WTC11 (cell line): ENCODE measurements at places on chromosomes 13 and 19.

DNA sequence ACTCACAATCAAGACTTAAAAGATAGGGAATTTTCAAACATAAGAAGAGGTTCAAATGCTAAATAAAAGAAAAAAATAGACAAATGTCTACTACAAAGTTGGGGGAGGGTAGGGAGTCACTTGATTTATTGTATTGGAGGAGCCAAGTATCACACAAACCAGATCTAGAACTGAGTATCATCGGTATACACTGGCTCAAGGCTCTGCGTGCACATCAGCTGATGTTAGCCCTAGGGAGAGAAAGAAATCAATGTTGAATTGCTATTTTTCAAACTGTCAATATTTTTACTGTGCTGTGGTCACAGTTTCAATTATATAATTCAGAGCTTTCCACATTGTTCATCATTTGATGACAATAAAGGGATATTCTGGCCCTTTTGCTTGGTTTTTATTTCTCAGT is 54.9 kb upstream of the RXFP2 start:
- no peak overlapping the region for H3K4me3 ChIP-seq
- H3K36me3 ChIP-seq, result no peaks in the 10 kb centered on the region
- DNase-seq, result no peak
- no peaks in the 10 kb centered on the region for H3K27me3 ChIP-seq
- peaks cover 14% of the 10 kb centered on the region for H3K4me1 ChIP-seq
- H3K27ac ChIP-seq, result no peak overlapping the region

DNA sequence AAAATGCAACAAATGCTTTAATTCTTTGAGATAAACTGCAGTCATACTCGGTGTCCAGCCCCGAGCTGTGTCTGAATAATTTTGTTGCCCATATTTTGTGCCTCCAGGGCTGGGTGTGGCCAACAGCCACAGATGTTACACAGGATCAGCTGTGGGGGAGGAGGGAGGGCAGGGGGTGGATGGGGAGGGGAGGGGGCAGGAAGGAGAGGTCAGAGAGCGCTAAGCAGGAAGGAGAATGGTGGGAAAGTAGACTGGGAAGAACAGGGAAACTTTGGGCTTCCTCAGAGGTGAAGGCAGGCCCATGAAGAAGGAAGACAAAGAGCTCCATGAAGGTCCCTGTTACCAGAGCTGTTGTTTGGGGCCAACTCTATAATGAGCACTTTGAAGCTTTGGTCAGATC is 295.8 kb downstream of the COG6 start:
- H3K4me3 ChIP-seq, result no peak overlapping the region
- no peak overlapping the region for H3K27ac ChIP-seq
- no peaks in the 10 kb centered on the region for H3K36me3 ChIP-seq
- H3K4me1 ChIP-seq, result peaks cover 16% of the 10 kb centered on the region

- H3K27ac ChIP-seq, result peak overlapping the region; percentile 94
- peaks cover 14% of the 10 kb centered on the region for H3K4me1 ChIP-seq
- no peak for DNase-seq
Observed at GRCh38 chr19:8123683-8124082, 25.7 kb downstream of the FBN3 start.

DNA sequence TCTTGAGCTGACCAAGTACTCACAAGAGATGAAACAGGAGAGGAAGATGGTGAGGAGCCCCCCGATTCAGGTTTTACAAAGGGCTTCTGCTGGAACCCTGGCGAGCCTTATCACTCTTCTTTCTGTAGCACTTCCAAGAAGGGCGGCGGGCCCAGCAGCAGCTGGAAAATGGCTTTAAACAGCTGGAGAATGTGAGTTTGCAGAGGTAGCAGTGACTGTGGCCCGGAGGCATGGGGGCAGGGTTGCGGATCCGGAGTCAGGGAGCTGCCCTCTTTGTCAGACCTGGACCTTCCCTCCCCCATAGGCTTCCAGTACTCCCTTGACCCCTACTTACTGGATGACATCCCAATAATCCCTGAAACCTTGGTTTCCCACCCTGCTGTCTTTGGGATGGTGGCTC is 3.6 kb downstream of the TRIP10 start:
- H3K36me3 ChIP-seq, result peaks cover 46% of the 10 kb centered on the region
- peaks cover 42% of the 10 kb centered on the region for H3K4me1 ChIP-seq
- no peak for DNase-seq
- peak overlapping the region; percentile 25 for H3K4me3 ChIP-seq

- no peaks in the 10 kb centered on the region for H3K36me3 ChIP-seq
- H3K4me1 ChIP-seq, result peaks cover 6% of the 10 kb centered on the region
- H3K27me3 ChIP-seq, result peaks cover 39% of the 10 kb centered on the region
- peak overlapping the region; percentile 61 for H3K4me3 ChIP-seq
- no peak overlapping the region for H3K27ac ChIP-seq
Observed at GRCh38 chr19:15556634-15557181, 48.4 kb downstream of the CYP4F22 start.

DNA sequence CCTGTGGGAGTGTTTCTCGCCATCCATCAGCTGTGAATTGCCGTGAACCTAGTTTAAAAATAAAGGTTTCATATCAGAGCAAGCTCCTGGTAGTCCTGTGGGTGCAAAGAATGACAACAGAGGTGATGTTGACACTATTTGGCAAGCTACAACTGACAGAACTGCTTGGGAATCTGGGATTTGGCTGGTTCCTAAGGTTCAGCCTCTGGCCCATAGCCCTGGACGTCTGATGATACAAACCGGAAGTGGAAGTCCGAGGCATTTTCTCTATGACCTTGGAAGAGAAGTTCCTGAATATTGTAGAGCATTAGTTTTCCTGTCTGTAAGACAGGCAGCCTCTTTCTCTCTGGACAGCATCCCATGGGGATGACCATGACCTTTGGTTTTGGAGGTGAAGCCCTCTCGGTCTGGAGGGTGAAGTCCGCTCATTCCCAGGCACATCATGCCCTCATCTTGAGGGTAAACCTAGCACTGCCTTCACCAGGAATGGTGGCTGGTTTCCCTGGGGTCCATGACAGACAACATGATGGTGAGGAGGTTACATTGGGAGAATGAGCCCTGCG is 29.1 kb downstream of the GATAD2A start:
- H3K4me1 ChIP-seq, result peaks cover 21% of the 10 kb centered on the region
- H3K27me3 ChIP-seq, result no peaks in the 10 kb centered on the region
- H3K4me3 ChIP-seq, result no peak overlapping the region
- peaks cover 3% of the 10 kb centered on the region; the same call in 1 of the 2 replicates for H3K36me3 ChIP-seq
- no peak for DNase-seq

- H3K4me1 ChIP-seq, result 0 out of 2 replicates have a peak, but pooled peaks cover 2% of the 10 kb centered on the region
- H3K36me3 ChIP-seq, result peaks cover 16% of the 10 kb centered on the region
- DNase-seq, result no peak
- H3K27ac ChIP-seq, result no peak overlapping the region
- H3K4me3 ChIP-seq, result no peak overlapping the region
Observed at GRCh38 chr19:50534478-50534877, 20.8 kb upstream of the ASPDH start.

DNA sequence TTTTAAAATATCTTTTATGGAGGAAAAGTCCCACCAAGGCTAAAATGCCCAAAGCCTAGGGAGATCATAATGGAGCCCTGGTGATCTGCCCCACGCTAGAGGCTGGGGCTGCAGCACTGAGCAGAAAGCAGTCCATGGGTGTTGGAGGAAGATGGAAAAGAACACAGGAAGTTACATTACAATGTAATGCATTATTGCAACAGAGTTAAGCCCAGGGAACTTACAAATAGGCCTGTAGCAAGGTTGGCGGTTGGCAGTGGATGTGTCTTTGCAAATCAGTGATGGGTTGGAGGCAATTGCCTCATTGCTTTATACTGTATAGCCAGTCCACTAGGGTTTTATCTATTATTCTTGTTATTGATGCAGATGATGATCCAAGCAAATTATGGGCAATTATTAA is 399.9 kb downstream of the NDFIP2 start:
- H3K4me3 ChIP-seq, result no peak overlapping the region
- no peak overlapping the region for H3K27ac ChIP-seq
- H3K36me3 ChIP-seq, result 0 out of 2 replicates have a peak, but pooled peaks cover 8% of the 10 kb centered on the region

DNA sequence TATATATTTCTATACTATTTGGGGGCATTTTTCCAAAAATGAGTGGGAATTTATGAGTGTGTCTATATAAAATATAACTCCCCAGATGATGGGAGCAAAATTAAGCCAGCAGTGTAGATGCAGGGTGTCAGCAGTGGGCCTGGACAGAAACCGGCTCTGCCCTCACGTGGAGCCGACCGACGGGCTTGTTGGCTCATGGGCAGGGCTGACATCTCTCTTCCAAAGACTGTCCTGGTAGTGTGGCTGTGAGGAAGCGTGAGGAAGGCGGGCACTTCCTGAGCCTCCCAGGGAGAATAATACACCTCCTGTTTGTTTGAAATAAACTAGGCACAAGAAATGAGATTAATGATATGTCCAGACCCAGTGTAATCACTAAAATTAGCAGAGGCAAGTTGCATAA is 206.5 kb downstream of the TEX29 start:
- H3K4me3 ChIP-seq, result no peak overlapping the region
- H3K36me3 ChIP-seq, result no peaks in the 10 kb centered on the region
- peaks cover 28% of the 10 kb centered on the region for H3K4me1 ChIP-seq
- peaks cover 23% of the 10 kb centered on the region for H3K27me3 ChIP-seq

DNA sequence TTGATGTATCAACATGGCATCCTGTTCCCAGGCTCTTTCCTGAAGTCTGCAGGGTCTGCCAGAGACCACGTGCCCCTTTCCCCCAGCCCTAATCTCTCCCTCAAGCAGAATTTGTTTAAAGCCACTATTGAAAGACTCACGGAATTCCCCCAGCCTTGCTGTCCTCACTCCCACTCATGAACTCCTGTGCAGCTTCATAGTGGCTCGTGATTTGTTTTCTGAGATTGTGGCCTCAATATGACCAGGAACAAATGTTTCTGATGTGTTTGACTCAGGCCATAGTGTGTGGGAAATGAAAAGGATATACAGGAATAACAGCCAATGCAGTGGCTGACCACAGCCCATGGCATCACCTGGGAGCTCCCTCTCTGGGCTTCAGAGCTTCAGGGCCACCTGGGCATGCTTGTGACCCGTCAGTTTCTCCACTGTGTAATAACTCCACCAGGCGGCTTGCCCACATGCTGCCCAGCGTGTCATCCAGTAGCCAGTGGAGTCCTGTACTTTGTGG is 8.1 kb upstream of the SERPINE3 start:
- H3K36me3 ChIP-seq, result no peaks in the 10 kb centered on the region
- no peak overlapping the region for H3K27ac ChIP-seq
- no peak overlapping the region for H3K4me3 ChIP-seq
- no peaks in the 10 kb centered on the region for H3K27me3 ChIP-seq

- 0 out of 2 replicates have a peak, but pooled peaks cover 3% of the 10 kb centered on the region for H3K36me3 ChIP-seq
- no peak overlapping the region for H3K4me3 ChIP-seq
- no peak overlapping the region for H3K27ac ChIP-seq
- peaks cover 29% of the 10 kb centered on the region for H3K4me1 ChIP-seq
- no peak for DNase-seq
Observed at GRCh38 chr13:46647512-46648065, 94.6 kb downstream of the LRCH1 start.
